ENCODE measurements at places on chromosomes 6 and 20.

DNA sequence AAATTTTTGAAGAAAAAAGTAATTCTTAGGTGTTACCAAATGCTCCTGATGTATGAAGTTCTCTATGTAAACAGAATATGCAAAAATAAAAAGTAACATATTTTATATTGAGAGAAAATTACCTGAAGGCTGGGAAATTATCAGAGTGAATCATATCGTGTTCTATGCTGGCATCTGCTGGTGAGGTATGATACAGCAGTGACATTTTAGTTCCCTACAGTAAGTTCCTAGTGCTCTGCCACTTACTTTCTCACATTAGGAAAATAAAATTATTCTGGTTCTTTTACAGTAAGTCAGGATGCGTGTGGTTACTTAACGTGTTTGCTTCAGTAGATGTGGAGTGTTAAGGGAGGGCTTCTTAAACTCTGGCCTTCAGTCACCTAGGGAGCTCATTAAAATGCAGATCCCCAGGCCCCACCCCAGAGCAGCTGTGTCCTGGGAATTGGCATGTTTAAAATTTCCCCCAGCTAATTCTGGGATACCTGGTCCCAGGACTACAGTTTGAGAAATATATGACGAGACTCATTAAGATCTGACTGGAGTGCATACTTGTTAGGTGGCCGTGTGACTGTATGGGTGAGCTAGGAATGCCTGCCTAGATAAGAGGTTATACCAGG is 3.2 kb downstream of the ACTR5 start:
- DNase-seq: no peak

GRCh38 chr6:26415791-26416190 is 13.7 kb downstream of the BTN3A1 start:
- DNase-seq: no peak

- no peak for DNase-seq
These were observed 901 bp upstream of the TMEM151B start for GRCh38 chr6:44269178-44269920.

GRCh38 chr20:8115436-8115835 is 16.6 kb upstream of the PLCB1 start:
- DNase-seq: no peak

DNA sequence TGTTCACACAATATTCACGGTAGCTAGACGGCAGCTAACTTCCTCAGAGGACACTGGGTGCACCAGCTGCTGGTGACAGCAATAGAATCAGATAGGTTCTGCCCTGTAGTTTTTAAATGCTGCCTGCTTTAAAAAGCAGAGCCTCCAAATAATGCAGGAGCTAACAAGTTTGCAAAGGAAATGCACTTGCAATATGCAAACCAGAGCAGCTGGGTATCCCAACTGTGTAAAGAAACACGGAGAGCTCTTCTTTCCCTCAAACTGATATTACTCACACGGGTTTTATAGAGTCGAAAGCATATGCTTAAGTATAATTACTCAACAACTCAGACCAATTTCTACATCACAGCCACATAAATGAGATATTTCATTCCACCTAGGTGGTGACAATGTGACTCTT is 432.7 kb downstream of the TFAP2A start:
- no peak for DNase-seq

GRCh38 chr6:72631480-72631879 is 9.6 kb downstream of the KCNQ5 start:
- DNase-seq: no peak

GRCh38 chr20:60139663-60140446 is 181.6 kb downstream of the CDH26 start:
- DNase-seq: no peak

DNA sequence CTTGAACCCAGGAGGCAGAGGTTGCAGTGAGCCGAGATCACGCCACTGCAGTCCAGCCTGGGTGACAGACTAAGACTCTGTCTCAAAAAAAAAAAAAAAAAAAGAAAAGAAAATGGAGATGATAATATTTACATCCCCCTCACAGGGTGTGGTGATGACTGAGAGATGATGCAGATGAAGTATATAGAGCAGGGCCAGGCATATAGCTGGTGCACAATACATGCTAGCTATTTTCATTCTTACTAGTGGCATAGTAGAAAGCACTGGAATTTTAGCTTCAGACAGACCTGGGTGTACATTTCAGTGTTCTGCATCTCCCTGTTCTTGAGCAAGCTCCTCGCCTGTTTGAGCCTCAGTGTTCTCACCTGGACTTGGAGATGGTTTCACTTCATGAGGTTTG is 36.9 kb downstream of the CEBPB start:
- no peak for DNase-seq

DNA sequence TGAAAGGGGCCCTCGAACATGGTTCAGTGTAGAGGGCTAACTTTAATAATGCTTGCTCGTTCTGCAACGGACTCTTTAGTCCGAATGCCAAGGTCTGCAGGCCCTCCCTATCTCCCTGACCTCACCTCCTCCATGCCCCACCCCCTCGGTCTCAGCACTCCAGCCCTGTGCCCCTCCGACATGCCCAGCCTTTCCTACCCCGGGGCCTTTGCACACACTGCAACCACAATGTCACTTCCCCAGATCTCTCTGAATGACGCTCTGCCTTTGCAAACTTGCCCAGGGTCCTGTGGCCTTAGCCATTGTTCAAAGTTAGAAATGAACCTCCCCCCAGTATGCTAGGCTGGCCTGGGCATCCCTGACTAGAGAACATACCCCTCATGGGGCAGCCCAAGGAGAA is 50.0 kb upstream of the NFATC2 start:
- no peak for DNase-seq

GRCh38 chr6:163985710-163986109 is 571.2 kb downstream of the QKI start:
- DNase-seq: no peak

GRCh38 chr6:75150685-75151412 is 55.0 kb downstream of the COL12A1 start:
- no peak for DNase-seq

DNA sequence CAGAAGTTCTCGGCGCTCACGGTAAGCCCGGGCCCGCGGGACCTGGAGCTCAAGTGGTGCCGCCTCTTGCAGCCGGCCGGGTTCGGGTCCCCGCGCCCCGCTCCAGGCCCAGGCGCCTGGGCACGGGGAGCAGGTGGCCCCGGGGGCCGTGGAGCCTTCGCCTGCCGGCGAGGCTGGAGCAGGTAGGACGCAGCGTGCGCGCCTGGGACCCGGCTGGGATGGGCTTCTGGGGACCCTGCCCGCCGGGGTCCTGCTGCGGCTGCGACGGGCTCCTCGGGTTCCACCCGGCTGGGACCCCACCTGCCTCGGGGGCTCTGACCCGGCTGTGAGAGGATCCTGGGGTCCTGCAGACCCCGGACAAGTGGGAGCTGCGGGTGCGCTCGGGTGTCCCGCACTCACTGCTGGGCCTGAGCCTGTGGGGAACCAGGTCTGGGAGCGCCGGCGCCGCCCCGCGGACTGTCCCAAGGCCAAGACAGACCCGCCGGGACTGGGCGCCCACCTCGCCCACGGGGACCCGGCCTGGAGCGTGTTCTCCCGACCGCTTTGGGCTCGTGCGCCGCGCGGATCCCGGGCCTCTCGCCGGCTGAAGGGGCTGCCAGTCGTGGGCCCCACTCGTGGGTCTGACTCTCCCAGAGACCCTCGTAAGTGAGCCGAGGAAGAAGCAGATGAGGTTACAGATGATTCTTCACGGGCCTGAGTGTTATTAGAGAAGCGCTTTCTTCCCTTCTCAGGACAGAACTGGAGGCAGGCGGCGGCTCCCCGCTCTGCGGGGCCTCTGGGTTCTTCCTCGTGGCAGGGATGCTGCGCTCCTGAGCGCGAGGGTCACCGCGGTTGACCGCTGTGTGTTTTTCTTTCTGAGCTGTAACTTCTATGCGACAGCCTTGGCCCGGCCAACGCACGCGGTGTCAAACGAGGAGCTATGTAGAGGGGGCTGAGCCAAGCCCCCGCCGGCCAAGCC is 729 bp downstream of the SMOC2 start:
- DNase-seq: no peak

DNA sequence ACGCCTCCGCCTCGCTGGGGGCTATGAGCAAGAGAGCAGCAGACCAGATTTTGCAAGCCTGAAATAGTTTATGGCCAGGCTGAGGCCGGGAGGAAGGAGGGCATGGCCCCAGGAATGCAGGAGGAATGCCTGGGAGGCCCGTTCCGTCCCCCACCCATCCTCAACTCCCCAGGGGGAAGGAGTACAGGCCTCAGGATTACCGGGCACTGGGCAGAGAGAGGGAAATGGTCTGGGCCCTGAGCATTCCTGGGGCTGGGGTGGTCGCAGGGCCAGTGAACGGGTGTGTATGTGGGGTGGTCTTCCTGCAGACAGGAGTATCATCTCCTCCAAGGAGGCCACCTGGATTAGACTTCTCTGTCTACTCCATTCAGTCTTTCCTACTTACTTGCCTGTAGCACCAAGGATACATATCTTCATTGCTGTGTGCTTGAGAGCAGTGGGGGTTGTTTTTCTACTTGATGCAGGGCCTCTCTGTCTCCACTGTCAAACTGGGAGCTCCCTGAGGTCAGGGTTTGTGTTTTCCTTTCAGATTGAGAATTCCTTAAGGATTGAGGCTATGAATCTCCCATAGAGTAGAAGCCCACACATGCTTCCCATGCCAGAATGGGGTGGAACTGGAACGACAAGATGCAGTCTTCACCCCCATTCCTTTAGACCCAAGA is 81.3 kb downstream of the VEGFA start:
- no peak for DNase-seq

DNA sequence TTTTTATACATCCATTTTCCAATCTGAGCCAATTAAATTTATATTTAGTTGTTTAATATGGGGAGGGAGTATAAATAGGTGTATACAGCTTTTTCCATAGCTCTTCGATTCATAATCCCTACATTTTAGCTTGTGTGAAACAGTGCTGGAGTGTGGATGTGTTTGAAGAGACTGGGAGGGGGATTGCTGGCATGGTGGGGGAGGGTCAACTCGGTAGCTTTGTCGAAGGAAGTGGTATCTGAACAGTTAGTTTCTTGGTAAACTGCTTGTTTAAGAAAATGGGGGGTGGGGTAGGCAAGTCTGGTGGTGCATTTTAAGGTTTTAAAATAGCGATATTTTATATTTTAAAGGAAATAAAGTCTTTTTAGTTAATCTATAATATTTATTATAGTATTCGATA is 1.4 kb upstream of the LIN28B start:
- DNase-seq: no peak

DNA sequence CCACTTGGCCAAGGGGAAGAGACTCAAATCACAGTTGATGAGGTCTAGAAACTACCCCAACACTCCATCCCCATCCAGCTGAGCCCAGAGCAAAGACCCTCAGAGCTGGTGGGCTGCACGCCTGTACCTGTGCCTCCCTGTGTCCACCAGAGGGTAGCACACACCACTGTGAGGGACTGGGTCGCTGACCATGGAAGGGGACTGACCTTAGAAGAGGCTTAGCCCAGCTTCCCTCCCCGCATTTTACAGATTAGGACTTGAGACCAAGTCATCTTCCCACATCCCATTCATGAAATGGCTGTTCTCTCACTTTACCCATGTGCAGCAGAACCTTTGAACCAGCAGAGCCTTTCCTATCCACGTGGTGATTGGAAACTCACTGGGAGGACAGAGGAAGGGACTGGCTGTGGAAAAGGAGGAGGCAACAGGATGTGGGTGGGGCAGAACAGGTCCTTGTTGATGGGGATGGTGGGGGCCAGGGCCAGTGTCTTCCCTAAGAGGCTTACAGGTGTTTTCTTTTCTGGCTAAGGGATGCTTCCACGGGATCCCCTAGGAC is 44.3 kb downstream of the CPXM1 start:
- DNase-seq: no peak

DNA sequence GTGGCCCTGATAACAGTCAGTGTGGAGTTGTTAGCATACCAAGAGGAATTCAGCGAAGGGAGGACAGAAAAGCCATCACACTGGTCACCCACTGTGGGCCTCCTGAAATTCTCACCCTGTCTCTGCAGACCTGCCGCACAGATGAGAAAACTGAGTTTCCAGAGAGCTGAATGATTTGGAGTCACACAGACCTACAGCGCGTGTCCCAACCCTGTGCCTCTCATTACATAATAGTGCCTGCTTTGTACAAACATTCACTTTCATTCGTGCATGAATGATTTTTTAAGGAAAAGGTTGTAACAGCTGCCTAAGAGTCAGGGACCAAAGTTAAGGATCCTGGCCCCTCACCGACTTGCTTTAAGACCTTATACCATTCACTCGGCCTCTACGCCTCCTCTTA is 62.7 kb downstream of the THBS2 start:
- no peak for DNase-seq

GRCh38 chr6:5570641-5571040 is 309.3 kb downstream of the FARS2 start:
- no peak for DNase-seq

- DNase-seq: no peak
These were observed 162.8 kb upstream of the MYLIP start for GRCh38 chr6:15966000-15966520.

GRCh38 chr20:14918976-14919375 is 581.6 kb upstream of the FLRT3 start:
- DNase-seq: no peak

GRCh38 chr6:46935687-46936086 is 13.9 kb upstream of the ADGRF5 start:
- DNase-seq: no peak

GRCh38 chr6:21270636-21271201 is 322.8 kb upstream of the SOX4 start:
- no peak for DNase-seq

- no peak for DNase-seq
These were observed 828 bp downstream of the ASCC3 start for GRCh38 chr6:100880149-100880852.

DNA sequence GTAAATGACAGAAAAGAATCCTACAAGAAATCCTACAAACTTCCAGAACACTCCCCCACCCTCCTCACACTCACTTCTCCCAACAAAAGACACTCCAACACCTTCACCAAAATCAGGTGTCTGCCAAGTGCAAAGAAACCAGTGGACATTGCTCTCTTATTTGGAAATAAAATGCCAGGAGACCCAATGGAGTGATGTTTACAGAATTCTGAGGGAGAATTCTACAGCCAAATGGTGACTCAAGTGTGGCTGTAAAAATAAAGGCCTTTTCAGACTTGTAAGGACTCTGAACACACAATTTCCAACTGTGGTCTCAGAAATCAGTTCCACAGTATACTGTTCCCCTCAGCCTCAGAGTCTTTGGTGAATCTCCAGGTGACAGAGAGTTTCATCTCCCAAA is 109.6 kb upstream of the CARMIL1 start:
- no peak for DNase-seq

DNA sequence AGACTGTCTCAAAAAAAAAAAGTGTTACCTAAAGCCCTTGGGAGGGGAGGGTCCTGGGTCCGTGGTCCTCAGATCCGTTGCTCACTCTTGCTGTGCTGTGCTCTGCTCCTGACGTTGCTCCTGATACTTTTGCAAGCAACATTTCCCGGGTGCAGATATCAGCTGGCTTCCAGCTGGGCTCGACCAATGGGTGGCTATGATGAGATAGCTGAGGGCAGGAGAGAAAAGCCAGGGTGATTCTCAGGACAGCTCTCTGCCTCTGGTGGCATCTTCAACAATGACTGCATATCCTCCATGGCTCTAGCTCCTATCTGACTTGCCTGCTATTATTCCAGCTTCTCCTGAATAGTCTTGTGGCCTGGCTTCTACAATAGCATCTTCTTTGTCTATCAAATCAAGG is 134.5 kb downstream of the RPS12 start:
- no peak for DNase-seq

- no peak for DNase-seq
These were observed 96.9 kb downstream of the LY86 start for GRCh38 chr6:6685249-6686040.

GRCh38 chr6:356828-357251 is 34.7 kb upstream of the IRF4 start:
- no peak for DNase-seq
